Astrocyte of the spinal cord (primary cell): ENCODE measurements at places on chromosomes 12 and 14.

DNA sequence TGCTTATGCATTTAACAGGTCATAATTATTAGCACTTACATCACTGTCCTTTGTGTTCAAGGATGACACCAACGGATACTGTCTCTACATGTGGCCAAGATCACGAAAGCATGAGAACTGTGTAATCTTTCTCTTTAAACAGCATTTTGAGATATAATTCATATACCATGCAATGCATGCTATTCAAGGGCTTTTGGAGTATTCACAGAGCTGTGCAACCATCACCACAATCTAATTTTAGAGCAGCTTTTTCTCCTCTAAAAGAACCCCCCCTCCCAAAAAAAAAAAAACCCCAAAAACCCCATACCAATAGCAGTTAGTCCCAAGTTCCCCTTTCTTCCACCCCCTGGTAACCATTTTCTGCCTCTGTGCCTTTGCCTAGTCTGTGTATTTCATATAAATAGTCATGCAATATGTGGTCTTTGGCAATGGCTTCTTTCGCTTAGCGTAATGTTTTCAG lies 60.6 kb downstream of the SPRING1 start:
- no peak for DNase-seq

DNA sequence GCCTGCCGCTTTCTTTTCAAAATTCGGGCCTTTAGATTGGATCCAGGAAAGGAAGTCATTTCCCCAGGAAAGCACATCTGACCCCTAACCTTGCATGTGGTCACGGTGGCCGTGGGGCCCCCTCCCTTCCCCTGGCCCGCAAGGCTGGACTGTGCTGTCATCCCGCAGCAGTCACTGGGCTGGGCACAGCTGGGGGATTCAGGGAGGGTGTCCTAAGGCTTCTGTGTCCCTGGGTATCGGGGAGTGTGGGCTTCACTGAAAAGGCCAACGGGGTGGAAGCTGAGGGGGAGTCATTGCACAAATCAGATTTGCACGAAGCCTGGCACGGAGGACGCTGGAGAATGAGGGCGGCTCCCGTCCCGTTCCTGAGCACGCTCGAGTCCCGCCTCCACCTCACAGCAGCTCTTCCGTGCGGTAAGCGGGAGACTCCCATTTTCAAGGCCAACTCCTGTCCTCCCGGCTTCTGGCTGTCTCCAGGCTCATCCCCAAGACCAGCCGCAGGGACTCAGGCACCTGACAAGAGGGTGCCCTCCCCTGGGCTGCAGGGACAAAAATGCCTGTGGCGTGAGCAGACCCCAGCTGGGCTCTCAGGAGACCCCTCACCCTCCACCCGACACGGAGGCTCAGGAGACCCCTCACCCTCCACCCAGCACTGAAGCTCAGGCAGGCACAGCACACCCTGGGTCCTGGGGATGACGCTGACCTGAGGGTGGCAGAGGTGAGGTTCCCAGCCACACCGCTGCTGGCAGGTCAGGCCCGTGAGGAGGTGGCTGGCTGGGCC lies 9.6 kb downstream of the XRCC3 start:
- no peak for DNase-seq

- no peak for DNase-seq
These were observed 316.1 kb downstream of the SEC23A start for GRCh38 chr14:38786921-38787320.

GRCh38 chr12:13085968-13086686 lies 17.3 kb downstream of the GSG1 start:
- no peak for DNase-seq

GRCh38 chr14:68574461-68574860 lies 218.4 kb downstream of the ZFP36L1 start:
- no peak for DNase-seq

- no peak for DNase-seq
These were observed 1.3 kb downstream of the DDX51 start for GRCh38 chr12:132142679-132143335.

DNA sequence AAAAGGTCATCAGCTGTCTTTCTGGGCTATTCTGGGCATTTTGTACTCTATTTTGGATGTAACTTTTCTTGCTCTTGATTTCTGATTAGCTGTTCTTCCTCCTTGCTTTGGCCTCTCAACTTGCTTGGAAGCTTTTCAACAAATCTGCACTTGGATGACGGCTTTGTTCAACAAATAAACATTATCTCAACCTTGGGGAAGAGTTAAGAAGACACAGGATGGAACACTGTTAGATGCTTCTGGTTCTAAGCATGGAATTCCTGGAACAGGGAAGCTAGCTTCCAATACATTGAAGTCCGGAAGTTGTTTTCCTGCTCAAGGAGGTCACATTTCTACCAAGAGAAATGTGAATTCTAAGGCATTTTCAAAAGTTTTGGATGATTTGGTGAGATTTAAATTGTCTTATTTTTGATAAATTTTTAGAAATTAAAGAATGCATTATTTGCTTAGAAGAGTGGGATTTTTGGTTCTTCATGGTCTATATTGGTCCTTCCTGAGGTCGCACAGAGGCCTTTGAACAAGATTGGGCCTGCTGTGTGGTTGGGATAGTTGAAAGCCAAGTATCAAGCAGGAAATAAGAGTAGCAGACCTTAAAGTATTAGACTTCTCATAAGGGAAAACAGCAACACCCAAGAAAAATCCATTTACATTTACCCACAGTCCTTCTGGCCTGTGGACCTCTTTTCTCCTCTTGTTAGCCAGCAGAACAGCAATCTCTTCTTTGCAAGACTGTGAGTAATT lies 59.2 kb downstream of the PPFIBP1 start:
- DNase-seq: peak; percentile 54
